Epithelial cell of proximal tubule (primary cell): ENCODE measurements at places on chromosomes 5 and 9. TPM values are rescaled to one million over a fixed set of nuclear protein-coding genes. Genes with fewer than 3 reads are reported as not detected.
A peak's percentile ranks its signal among the peaks of the same experiment; 100 is the strongest.

Gene TICAM2
- 1.2 and 1.7 TPM in 2 replicates for total RNA-seq

Gene KCNMB1
- not detected in 2 replicates for total RNA-seq

Gene POLR3G
- total RNA-seq: 25.2 and 28.4 TPM in 2 replicates

Gene EGR1
- total RNA-seq: 2.2 and 6.7 TPM in 2 replicates

Gene PCDHGA1
- 0.29 and 0.75 TPM in 2 replicates for total RNA-seq

DNA sequence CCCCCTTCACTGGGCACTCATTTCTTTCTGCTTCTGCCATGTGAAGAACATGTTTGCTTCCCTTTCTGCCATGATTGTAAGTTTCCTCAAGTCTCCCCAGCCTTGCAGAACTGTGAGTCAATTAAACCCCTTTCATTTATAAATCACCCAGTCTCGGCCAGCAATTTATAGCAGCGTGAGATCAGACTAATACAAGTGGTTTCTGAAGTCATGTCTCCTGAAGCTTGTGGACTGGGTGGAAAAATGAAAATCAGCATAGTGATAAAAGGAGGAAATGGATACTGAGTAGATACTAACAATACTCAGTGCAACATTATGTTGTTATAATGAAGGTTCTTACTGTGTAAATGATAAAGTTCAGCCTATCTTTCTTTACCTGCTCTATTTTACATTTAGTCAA, 35.1 kb downstream of the NNT start:
- no peak for DNase-seq

- no peak for DNase-seq
Observed at GRCh38 chr9:25602400-25603044, 75.7 kb downstream of the TUSC1 start.

DNA sequence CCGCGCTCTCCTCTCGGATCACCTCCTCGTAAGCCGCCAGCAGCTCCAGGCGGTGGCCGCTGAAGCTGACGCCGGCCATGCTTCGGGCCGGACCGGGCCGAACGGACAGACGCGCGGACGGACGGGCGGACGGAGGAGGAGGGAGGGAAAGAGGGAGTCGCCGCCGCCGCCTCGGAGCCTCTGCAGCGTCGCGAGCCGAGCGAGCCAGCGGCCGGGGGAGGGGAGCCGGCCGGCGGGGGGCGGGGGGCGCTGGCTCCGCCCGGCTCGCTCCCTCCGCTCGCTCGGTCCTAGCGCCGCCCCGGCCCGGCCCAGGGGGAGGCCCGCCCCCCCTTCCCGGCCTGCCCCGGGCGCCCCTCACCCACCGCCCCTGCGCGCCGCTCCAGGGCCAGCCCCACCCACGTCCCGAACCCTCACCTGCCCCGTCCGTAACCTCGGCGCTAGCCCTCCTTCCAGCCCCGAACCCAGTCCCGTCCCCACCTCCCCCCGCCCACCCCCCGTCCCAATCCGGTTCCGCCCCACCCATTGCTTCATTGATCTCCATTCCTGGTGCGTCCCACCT, at the start of gene DBN1:
TSS of gene DBN1 (minus strand) at position 192 of the 559 bp plus-strand sequence. CDS start at position 79, 113 bp downstream.
- DNase-seq: no peak

DNA sequence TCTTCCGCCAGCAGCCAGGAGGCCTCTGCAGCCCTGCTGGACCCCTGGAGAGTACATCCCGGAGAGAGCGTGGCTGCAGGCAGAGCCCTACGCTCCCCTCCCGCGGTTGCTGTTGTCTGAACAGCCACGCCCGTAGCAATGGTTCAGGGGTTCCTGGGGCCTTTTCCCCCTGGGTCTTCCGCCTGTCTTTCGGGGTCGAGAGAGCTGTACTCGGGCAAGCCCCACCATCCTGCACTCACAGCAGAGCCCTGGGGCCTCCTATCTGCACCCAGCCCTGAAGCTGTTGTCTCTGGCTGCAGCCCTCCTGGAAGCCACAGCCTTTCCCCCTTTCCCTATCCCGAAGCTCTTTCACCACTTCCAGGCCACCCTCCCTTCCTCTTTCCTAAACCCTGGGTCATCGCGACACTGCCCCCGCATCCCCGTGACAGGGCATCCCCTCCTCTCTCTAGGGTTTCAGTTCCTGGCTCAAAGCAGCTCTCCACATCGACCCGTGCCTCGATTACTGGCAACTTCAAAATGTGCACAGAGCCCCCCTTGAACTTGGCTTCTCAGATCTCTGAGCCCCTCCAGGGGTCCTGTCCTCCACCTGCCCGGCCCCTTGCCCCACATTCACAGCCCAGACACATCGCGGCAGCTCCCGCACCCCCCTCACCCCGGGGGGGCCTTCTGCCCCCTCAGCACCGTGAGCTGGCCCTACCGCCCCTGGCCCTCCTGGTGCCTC, 43.9 kb upstream of the CEP72 start:
- no peak for DNase-seq

- peak; percentile 15 for DNase-seq
Observed at GRCh38 chr5:33936004-33936380, 194 bp upstream of the RXFP3 start.

DNA sequence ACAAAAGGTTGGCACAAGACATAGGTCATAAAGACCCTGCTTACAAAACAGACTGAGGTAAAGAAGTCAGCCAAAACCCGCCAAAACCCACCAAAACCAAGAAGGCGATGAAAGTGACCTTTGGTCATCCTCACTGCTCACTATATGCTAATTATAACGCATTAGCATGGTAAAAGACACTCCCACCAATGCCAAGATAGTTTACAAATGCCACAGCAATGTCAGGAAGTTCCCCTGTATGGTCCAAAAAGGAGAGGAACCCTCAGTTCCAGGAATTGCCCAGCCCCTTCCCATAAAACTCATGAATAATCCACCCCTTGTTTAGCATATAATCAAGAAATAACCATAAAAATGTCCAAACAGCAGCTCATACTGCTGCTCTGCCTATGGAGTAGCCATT, 27.7 kb downstream of the MLLT3 start:
- DNase-seq: no peak

- DNase-seq: no peak
Observed at GRCh38 chr9:84169240-84169639, 171.3 kb downstream of the SLC28A3 start.

DNA sequence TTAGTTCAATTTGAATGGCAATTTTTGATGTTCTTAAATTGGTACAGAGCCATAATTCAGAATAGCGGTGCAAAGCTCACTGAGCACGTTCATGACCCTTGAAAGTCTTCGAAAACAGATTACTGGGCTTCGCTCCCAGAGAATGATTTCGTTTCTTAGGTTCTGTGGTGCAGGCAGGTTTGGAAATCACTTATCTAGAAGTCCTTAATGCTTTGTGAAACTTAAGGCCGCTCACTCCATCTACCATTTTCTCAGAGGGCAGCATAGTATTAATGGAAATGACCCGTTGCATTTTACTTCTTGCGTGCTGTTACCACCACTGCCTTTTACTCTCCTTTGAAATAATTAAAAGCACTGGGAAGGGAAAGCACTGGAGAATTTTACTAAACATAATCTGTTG, 2.9 kb upstream of the MAT2B start:
- no peak for DNase-seq

DNA sequence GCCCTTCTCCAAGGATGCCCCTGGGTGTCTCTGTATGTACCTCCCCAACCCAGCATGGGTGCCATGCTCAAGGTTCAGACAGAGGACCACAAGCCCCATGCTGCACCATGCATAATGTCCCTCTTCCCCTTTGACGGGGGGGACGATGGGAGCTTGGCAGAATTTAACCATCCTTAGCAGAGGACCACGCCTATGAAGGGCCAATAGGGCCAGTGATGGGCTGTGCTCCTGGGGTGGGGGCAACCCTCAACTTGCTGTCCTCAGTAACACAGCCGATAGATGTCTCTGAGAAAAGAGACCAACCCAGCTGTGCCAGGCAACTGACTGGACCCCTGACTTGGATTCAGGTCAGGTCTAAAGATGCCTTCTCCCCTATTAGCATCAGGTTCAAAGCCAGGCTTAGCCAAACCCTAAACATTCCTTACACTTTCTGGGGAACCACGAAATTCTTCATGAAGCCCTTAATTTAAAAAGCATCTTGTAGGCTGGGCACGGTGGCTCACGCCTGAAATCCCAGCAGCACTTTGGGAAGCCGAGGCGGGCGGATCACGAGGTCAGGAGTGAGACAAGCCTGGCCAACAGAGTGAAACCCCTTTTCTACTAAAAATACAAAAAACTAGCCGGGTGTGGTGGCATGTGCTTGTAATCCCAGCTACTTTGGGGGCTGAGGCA, 20.7 kb upstream of the JADE2 start:
- DNase-seq: no peak

GRCh38 chr9:115022760-115023434, 92.5 kb upstream of the TNFSF8 start:
- no peak for DNase-seq

- DNase-seq: no peak
Observed at GRCh38 chr5:107704681-107705401, 34.1 kb upstream of the EFNA5 start.

DNA sequence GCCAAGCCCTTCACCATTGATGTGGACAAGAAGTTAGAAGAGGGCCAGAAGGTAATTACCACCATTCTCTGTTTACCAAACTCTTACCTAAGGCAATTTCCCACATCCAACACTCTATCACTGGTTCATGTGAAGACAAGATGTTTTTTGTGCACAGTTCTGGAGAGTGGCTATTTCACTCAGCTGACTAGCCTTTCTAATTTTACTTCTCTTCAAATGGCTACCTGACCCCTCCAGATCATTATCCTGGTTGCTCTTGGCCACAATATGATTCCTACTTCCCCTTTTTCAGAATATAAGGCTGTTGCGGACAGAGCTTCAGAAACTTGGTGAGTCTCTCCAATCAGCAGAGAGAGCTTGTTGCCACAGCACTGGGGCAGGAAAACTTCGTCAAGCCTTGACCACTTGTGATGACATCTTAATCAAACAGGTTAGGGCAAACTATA, 7.1 kb downstream of the KIF20A start:
- no peak for DNase-seq

DNA sequence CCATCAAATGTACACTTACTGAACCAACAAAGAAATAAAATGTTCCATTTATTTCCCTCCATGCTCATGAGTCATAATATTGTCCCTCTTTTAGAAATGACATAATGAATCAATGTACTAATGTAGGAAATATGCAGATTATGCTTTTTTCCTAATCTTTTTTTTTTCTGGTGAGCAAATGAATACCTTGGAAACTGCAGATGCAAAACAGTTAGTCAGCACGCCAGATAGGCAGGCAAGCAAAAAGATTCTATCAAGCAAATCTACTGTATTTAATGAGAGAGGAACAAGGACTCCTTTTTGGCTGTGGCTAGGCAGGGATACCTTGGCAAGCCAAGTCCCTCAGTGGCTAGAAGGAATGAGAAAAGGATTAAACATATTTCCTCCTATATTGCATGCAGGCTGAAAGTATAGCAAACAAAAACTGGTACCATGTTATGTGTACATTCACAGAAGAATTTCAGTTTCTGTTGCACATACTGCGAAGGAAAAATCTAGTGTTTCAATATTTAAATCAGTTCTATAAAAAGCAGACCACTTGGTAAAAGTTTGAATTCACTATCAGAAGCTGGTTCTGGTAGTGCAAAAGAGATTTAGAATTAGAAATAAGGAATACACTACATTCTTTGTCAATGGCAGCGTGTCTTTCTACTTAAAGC, 605.4 kb downstream of the TLE1 start:
- DNase-seq: peak; percentile 47

DNA sequence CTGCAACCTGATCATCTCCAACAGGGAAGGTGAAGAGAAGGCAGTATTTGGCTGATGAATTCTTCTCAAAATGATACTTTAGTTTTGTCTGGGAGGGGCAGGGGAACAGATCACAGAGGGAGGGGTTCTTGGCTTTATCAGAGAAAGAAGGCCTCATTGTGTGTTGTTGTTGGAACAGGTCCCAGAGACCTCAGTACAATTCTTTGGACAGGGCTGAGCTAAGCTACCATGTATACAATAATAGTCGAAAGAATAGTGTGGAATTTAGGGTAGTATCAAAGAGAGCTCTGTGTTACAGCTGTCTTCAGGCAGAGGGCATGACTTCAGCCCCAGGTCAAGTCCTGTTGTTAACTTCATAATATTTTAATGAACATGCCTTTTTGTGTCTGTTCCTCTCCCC, 39.9 kb downstream of the ARHGAP26 start:
- DNase-seq: no peak

- no peak for DNase-seq
Observed at GRCh38 chr5:137431051-137431450, 68.1 kb downstream of the SPOCK1 start.

- no peak for DNase-seq
Observed at GRCh38 chr5:126339215-126339805, 83.9 kb upstream of the GRAMD2B start.

DNA sequence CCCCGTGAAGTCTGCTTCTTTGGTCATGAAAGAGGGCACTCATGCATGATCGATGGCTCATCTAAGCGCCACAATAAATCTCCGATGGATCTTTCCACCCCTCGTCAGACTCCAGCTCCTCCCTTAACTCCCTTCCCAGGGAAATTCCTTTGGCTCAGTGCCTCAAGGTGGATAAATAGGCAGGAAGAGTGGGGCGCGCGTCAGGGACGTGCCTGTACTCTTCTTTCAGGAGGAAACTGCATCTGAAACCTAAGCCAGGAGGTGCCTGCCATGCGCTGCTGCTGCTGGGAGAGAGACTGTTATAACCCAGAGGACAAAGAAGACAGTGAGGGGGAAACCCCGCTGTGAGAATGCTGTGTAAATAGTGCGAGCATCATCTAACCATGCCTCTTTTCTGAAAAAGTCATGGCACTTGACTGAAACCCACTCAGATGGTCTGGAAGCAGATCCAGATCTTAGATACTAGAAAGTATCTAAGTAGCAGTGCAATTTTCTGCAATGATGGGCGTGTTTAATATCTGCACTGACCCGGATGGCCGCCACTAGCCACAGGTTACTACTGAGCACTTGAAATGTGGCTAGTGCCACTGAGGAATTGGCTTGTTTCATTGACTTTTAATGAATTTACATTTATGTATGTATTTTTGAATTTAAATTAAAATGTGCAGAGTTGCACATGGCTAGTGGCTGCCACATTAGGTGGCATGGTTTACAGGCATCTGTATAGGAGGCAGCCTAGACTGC, 120.3 kb upstream of the BASP1 start:
- DNase-seq: peak; percentile 53

- DNase-seq: no peak
Observed at GRCh38 chr5:77379558-77380061, 112.5 kb downstream of the WDR41 start.

DNA sequence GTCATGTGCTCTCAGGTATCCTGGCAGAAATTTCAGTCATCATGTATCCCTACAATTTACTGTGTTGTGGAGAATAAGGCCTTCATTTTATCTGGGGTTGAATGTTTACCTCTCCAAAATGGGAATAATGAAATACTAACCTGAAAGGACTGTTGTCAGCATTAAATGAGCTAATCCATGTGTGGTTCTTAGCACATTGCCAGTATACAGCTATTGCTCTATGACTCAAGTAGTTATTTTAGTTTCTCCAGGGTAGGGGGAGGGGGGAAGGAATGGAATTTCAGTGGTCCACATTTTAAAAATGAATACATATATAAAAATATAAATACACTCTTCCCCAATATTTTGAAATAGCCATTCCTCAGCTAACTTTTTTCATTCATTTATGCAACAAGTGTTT, 3.5 kb downstream of the PAM start:
- DNase-seq: no peak

GRCh38 chr9:16106021-16106571, 553.3 kb downstream of the CCDC171 start:
- DNase-seq: no peak

GRCh38 chr5:140632366-140633020, 482 bp downstream of the CD14 start:
- DNase-seq: no peak

GRCh38 chr5:1633605-1634336, 110.0 kb upstream of the LPCAT1 start:
- no peak for DNase-seq
